ENCODE measurements at places on chromosomes 6 and 20. TPM values are rescaled to one million over a fixed set of nuclear protein-coding genes. Genes with fewer than 3 reads are reported as not detected.

ANKEF1 gene
- total RNA-seq, result 0.32 TPM

UNC5CL gene
- 0.93 TPM for total RNA-seq

FGD2 gene
- 1.5 TPM for total RNA-seq

CDH26 gene
- 0.56 TPM for total RNA-seq

RRAGD gene
- total RNA-seq, result 7.8 TPM

FILIP1 gene
- total RNA-seq, result not detected

- DNase-seq, result no peak
- no peak overlapping the region for H3K27ac ChIP-seq
- peaks cover 12% of the 10 kb centered on the region for H3K36me3 ChIP-seq
- peaks cover 3% of the 10 kb centered on the region for H3K27me3 ChIP-seq
- H3K4me1 ChIP-seq, result peaks cover 16% of the 10 kb centered on the region
Measured at GRCh38 chr6:20169119-20169557, 43.1 kb downstream of the MBOAT1 start.

- H3K36me3 ChIP-seq, result peaks cover 60% of the 10 kb centered on the region
- H3K4me1 ChIP-seq, result peaks cover 58% of the 10 kb centered on the region
- no peaks in the 10 kb centered on the region for H3K27me3 ChIP-seq
- H3K27ac ChIP-seq, result peak overlapping the region; percentile 65
- peak overlapping the region; percentile 43 for H3K4me3 ChIP-seq
Measured at GRCh38 chr6:134979142-134979541, 29.2 kb upstream of the ALDH8A1 start.

DNA sequence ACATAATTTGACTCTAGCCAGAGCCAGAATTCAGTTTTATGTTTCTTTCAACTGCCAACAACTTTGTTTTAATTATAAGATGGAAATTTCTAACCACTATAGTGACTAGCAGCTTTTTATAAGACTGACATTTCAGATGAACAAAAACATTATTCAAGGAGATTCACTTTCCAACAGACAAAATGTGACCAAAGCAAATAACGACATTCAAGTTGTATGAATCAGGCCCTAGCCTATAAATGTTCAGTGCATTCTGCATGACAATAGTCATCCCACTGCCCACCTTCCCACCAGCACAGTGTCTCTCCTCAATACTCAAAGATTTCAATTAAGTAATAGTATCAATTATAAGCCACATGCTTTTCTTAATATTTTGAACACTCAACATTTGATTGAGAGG, 200.7 kb downstream of the KHDC1L start:
- H3K27ac ChIP-seq, result no peak overlapping the region
- no peak for DNase-seq
- no peaks in the 10 kb centered on the region for H3K27me3 ChIP-seq
- H3K4me1 ChIP-seq, result no peaks in the 10 kb centered on the region
- no peak overlapping the region for H3K4me3 ChIP-seq
- H3K36me3 ChIP-seq, result no peaks in the 10 kb centered on the region

DNA sequence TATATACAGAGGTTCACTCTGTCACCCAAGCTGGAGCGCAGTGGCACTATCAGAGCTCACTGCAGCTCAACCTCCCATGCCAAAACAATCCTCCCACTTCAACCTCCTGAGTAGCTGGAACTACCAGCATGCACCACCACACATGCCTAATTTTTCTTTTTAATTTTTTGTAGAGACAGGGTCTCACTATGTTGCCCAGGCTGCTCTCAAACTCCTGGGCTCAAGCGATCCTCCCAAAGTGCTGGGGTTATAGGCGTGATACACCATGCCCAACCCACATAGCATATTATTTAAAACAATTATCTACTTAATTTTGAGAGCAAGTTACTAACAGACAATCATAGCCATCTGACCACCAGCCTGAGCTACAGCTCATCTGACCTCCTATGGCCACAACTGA, 459.9 kb upstream of the JARID2 start:
- no peak overlapping the region for H3K27ac ChIP-seq
- peaks cover 2% of the 10 kb centered on the region for H3K36me3 ChIP-seq
- peaks cover 2% of the 10 kb centered on the region for H3K27me3 ChIP-seq
- no peak for DNase-seq

DNA sequence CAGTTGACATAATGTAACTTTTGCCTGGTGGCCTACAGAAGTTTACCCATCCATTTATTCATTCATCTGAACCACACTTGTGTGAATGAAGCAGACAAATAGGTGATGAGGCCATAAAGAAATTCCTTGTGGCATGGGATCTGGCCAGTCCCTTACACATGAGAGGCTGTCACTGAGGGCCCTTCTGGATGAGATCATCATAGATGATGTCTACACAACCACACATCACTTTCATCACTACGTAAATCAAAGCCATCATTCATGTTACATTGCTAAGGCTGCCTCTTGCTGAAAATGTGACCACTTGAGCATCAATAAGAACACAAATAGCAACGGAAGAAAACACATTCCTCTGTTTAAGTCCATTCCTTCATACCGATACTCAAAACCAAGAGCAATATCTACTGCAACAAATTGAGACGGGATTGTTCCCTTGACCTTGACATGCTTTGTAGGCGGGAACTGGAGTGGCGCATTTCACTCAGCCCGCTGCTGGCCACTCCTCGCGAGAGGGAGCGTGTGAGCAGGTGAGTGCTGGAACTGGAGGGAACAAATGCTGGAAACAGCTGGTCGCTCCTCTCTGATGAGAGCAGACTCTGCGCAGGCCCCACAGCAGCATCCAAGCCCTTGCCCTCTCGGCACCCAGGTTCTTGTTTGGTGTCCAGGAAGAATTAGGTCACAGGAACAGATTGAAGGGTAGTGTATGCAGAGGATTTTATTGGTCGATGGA, 49.3 kb downstream of the FAM50B start:
- no peak overlapping the region for H3K27ac ChIP-seq
- peaks cover 24% of the 10 kb centered on the region for H3K27me3 ChIP-seq
- DNase-seq, result no peak
- H3K4me3 ChIP-seq, result no peak overlapping the region
- H3K4me1 ChIP-seq, result peaks cover 4% of the 10 kb centered on the region
- no peaks in the 10 kb centered on the region for H3K36me3 ChIP-seq

- H3K27ac ChIP-seq, result no peak overlapping the region
- H3K36me3 ChIP-seq, result peaks cover 24% of the 10 kb centered on the region
- no peaks in the 10 kb centered on the region for H3K27me3 ChIP-seq
- H3K4me3 ChIP-seq, result no peak overlapping the region
Measured at GRCh38 chr20:53448875-53449274, 144.8 kb downstream of the ZNF217 start.

- peaks cover 4% of the 10 kb centered on the region for H3K27me3 ChIP-seq
- no peak for DNase-seq
- no peaks in the 10 kb centered on the region for H3K36me3 ChIP-seq
Measured at GRCh38 chr6:63319939-63320338, at the start of gene LGSN. TSS of gene LGSN (minus strand) at chr6:63319983. CDS start at chr6:63319943, 40 bp downstream.

GRCh38 chr6:33898771-33899170, 95.0 kb upstream of the MLN start:
- H3K4me1 ChIP-seq, result peaks cover 84% of the 10 kb centered on the region
- no peak overlapping the region for H3K4me3 ChIP-seq
- no peak overlapping the region for H3K27ac ChIP-seq
- no peak for DNase-seq
- H3K27me3 ChIP-seq, result peaks cover 7% of the 10 kb centered on the region
- H3K36me3 ChIP-seq, result peaks cover 2% of the 10 kb centered on the region

- H3K27me3 ChIP-seq, result no peaks in the 10 kb centered on the region
- H3K27ac ChIP-seq, result no peak overlapping the region
- H3K36me3 ChIP-seq, result peaks cover 1% of the 10 kb centered on the region
- DNase-seq, result no peak
- peaks cover 31% of the 10 kb centered on the region for H3K4me1 ChIP-seq
Measured at GRCh38 chr20:10551732-10552724, 116.9 kb downstream of the SLX4IP start.

- no peak overlapping the region for H3K27ac ChIP-seq
- DNase-seq, result no peak
- no peaks in the 10 kb centered on the region for H3K36me3 ChIP-seq
- peaks cover 5% of the 10 kb centered on the region for H3K27me3 ChIP-seq
Measured at GRCh38 chr6:35492258-35492973, 4.5 kb downstream of the TEAD3 start.

DNA sequence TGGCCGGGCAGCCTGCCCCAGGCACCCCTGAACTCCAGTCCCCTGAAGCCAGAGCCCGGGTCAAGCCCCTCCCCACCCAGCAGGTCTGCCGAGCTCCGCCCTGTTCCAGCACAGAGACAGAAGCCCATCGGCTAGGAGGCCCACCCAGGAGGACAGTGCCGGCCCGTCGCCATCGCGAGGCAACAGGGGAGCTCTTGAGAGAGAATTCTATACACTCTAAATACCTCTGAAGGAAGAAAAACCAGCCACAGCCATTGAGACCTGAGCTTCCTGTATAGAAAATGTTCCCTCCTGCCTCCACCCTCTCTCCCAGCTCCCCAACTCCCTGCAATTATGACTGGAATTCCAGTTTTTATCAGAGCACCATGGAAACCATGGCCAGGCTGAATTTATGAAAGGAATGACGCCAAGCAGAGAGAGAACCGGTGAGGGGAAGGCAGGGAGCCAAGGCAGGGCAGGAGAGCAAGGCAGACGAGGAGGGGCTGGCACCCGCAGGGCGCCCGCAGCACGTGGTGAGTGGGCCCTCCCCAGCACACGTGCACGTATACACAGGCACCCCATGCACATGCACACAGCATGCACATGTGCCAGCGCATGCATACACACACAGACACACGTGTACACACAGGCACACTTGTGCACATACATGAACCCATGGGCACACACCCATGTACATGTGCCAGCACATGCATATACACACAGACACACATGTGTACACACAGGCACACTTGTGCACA, 27.6 kb upstream of the MRGBP start:
- H3K36me3 ChIP-seq, result no peaks in the 10 kb centered on the region
- DNase-seq, result no peak
- H3K4me3 ChIP-seq, result no peak overlapping the region
- no peak overlapping the region for H3K27ac ChIP-seq
- H3K4me1 ChIP-seq, result peaks cover 4% of the 10 kb centered on the region
- peaks cover 7% of the 10 kb centered on the region for H3K27me3 ChIP-seq

GRCh38 chr6:85945459-85946185, 302.9 kb upstream of the SYNCRIP start:
- H3K27me3 ChIP-seq, result no peaks in the 10 kb centered on the region
- no peaks in the 10 kb centered on the region for H3K4me1 ChIP-seq
- H3K4me3 ChIP-seq, result no peak overlapping the region
- H3K27ac ChIP-seq, result no peak overlapping the region
- no peaks in the 10 kb centered on the region for H3K36me3 ChIP-seq

DNA sequence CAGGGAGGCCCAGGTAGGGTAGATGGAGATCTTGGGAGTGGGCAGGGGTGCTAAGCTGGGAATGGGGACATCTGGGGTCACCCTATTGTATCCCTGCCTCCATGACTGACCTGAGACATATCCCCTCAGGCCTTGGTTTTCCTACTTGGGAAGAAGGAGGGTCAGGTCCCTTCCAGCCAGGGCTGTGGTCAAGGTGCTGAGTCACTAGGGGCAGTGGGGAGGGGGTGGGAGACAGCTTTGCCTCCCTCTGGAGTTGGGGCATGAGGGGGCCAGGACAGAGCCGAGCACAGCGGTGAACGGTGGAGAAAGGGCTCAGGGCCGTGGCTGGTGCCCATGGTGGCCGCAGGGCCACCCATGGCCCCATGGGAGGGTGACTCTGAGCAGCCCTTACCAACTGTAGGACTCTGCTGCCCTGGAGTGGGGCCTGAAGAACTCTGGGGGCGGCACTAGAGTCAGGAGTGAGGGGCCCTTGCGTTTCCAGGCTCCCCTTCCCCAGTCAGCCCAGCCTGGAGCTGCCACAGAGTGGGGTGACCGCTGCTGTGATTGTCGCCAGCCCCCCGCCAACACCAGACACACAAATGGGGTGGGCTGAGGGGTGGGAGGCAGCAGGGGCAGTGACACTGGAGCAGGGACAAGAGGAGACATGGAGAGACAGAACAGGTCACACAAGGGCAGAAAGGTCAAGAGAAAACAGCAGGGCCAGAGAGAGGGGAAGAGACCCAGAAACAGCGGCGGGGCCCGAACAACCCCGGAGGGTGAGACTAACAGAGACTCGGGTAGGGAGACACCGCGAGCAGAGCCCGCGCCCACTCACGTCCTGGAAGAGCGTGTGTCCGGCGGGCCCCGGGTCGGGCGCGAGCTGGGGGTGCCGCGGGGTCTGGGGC, 576 bp downstream of the NECAB3 start:
- no peaks in the 10 kb centered on the region for H3K27me3 ChIP-seq
- peaks cover 49% of the 10 kb centered on the region for H3K4me1 ChIP-seq
- no peak for DNase-seq

GRCh38 chr6:113920663-113921267, 50.2 kb downstream of the HDAC2 start:
- H3K27me3 ChIP-seq, result peaks cover 4% of the 10 kb centered on the region
- peaks cover 7% of the 10 kb centered on the region for H3K4me1 ChIP-seq
- no peak overlapping the region for H3K4me3 ChIP-seq
- H3K27ac ChIP-seq, result no peak overlapping the region

DNA sequence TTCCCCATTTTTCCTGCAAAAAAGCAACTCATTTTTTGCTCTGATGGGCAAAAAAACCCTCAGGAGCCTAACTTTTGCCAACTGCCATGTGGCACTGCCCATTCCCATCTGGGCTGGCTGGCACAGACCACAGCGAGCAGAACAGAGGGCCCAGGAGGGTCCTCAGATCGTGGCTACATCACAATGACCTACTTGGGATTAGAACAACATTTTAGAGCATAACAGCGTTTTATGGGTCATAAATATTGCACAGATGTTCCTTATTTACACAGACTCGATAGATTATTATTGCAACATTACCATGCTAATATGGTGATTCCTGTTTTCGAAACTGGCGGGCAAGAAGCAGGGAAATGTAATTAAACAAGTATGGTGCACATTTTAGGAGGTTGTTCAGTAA, 28.0 kb downstream of the PTPRT start:
- H3K27me3 ChIP-seq, result no peaks in the 10 kb centered on the region
- H3K27ac ChIP-seq, result no peak overlapping the region
- no peaks in the 10 kb centered on the region for H3K4me1 ChIP-seq
- H3K36me3 ChIP-seq, result no peaks in the 10 kb centered on the region
- H3K4me3 ChIP-seq, result no peak overlapping the region

- no peak overlapping the region for H3K4me3 ChIP-seq
- DNase-seq, result no peak
- H3K27me3 ChIP-seq, result no peaks in the 10 kb centered on the region
- no peak overlapping the region for H3K27ac ChIP-seq
Measured at GRCh38 chr6:84508334-84508733, 256.1 kb downstream of the TBX18 start.

GRCh38 chr6:135185483-135185882, 4.4 kb downstream of the MYB start:
- peaks cover 51% of the 10 kb centered on the region for H3K4me1 ChIP-seq
- peak overlapping the region; percentile 3 for H3K27ac ChIP-seq
- no peak overlapping the region for H3K4me3 ChIP-seq
- H3K27me3 ChIP-seq, result no peaks in the 10 kb centered on the region
- H3K36me3 ChIP-seq, result peaks cover 39% of the 10 kb centered on the region
- no peak for DNase-seq

All from activated T-helper 1 cell treated with anti-CD3 and anti-CD28 coated beads, Interleukin-12 subunit alpha, Interleukin-12 subunit beta, Interleukin-2, Interleukin-4 antibody, amounts not matched to agents 30 ng/mL and 10 ng/mL and 1 ng/mL, durations not matched to agents 14 hours and 24 hours and 36 hours (primary cell).